Muscle of leg (tissue), 16 donors: ENCODE measurements at places on chromosomes 5 and 9. TPM values are rescaled to one million over a fixed set of nuclear protein-coding genes. Genes with fewer than 3 reads are reported as not detected.

Gene FOXD4L3
- total RNA-seq, result not detected

Gene ZDHHC11
- 2.8 TPM for total RNA-seq

Gene CDH9
- 0.18 TPM for total RNA-seq

Gene SGCD
- total RNA-seq, result 86.6 TPM

Gene LCN2
- 0.09 TPM for total RNA-seq

Gene IFNB1
- total RNA-seq, result not detected

Gene BHMT
- total RNA-seq, result 0.09 TPM

Gene PCDH12
- 19.8 TPM for total RNA-seq

Gene HBEGF
- 11.0 TPM for total RNA-seq

Gene RLN2
- 0.71 TPM for total RNA-seq

Gene GABRA6
- total RNA-seq, result not detected

Gene LRRC70
- total RNA-seq, result 5.8 TPM

Gene ANKRD20A1
- 0.44 TPM for total RNA-seq

Gene BARX1
- 0.09 TPM for total RNA-seq

Gene SLC2A8
- 10.2 TPM for total RNA-seq

Gene TMEM215
- total RNA-seq, result 0.66 TPM

Gene PPWD1
- total RNA-seq, result 32.5 TPM

Gene UBAP2
- 58.4 TPM for total RNA-seq

Gene GRM6
- total RNA-seq, result not detected

Gene PIP5K1B
- total RNA-seq, result 1.2 TPM

Gene MARCOL
- not detected for total RNA-seq

Gene FOXD4L5
- total RNA-seq, result 0.13 TPM

Gene PCDHGA4
- 1.8 TPM for total RNA-seq

Gene SPAG8
- 1.5 TPM for total RNA-seq

Gene TIMD4
- total RNA-seq, result 1.9 TPM

Gene TMEM174
- total RNA-seq, result not detected

Gene CNTNAP3
- 2.9 TPM for total RNA-seq

Gene PCDHGB3
- 1.7 TPM for total RNA-seq

Gene ABO
- total RNA-seq, result 0.13 TPM

Gene KCNMB1
- total RNA-seq, result 0.22 TPM

Gene HK3
- total RNA-seq, result 0.75 TPM

Gene EGFLAM
- 38.0 TPM for total RNA-seq

Gene AGXT2
- total RNA-seq, result 0.04 TPM

Gene GRPEL2
- 14.1 TPM for total RNA-seq
